ENCODE measurements at places on chromosomes 4 and X.

DNA sequence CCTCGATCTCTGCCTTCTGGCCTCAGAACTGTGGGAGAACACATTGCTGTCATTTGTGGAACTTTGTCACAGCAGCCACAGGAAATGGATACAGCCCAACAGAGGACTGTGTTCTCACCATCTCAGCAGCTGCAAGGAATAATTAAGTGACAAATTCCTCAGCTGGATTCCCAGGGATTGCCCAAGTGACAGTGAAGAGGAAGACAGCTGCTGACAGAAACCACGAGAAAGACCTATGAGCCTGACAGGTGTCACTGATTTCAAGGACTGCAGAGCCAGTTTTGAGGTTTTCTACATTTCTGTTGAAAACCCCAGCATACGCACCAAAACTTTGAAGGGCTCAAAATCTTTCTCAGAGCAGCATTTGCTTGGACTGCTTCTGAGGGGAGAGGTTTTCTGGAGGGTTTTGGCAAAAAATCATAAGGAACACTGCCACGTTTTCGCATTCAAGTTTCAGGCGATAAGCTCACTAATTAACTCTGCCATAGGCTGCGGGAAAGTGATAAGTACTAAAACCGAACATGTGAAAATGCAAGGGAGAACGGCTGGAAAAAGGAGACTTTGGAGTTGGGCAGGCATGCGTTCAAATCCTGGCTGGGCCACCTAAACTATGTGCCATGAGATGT, 88.8 kb downstream of the DRD5 start:
- no peak for DNase-seq

DNA sequence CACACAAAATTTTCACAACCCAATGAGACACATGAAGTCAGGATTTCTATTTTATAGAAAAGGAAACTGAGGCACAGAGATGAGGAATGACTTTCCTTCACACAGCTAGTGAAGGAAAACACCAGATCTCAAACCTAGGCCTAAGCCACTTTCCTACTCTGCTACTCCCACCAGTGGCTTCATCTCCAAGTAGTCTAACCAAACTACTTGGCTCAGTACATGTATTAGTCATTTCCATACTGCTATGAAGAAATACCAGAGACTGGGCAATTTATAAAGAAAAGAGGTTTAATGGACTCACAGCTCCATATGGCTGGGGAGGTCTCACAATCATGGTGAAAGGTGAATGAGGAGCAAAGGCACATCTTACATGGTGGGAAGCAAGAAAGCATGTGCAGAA, 196.6 kb downstream of the EVC2 start:
- DNase-seq = peak; percentile 34

DNA sequence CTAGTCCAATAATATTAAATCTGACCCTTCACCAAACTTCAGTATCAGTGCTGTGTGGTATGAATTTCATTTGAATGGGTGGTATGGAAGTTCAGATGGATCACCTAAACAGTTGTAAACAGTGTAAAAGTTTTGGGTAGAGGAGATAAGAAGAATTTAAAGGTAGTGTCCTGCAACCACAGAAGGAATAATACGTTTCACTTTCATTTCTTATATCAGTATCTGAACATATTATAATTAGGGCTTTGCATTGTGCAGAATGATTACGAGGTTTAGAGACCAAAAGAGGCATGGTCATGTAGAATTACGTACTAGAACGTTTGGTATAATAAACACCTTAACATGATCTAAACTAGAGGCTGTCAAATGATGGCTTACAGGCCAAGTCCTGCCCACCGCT, 116.1 kb downstream of the PDLIM5 start:
- no peak for DNase-seq

DNA sequence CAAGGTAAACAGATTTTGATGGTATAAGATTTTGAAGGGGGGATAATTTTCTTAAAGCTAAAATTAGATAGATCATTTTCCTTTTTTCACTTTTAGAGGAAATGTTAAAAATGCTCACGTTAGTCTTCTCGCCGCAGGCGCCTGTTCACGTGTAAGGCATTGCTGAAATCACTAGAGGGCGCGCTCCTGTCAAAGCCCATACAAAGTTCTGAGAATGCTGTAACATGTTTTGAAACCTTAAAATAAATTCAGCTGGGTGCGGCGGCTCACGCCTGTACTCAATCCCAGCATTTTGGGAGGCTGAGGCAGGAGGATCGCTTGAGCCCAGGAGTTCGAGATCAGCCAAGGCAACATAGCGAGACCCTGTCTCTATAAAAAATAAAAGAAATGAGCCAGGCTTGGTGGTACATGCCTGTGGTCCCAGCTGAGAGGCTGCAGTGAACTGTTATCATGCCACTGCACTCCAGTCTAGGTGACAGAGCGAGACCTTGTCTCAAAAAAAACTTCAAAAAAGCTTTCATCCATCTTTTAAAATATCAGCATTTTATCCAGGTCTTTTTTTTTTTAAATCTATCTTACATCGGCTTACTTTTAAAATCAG, 138.0 kb downstream of the RBMX2 start:
- peak; percentile 51 for DNase-seq

DNA sequence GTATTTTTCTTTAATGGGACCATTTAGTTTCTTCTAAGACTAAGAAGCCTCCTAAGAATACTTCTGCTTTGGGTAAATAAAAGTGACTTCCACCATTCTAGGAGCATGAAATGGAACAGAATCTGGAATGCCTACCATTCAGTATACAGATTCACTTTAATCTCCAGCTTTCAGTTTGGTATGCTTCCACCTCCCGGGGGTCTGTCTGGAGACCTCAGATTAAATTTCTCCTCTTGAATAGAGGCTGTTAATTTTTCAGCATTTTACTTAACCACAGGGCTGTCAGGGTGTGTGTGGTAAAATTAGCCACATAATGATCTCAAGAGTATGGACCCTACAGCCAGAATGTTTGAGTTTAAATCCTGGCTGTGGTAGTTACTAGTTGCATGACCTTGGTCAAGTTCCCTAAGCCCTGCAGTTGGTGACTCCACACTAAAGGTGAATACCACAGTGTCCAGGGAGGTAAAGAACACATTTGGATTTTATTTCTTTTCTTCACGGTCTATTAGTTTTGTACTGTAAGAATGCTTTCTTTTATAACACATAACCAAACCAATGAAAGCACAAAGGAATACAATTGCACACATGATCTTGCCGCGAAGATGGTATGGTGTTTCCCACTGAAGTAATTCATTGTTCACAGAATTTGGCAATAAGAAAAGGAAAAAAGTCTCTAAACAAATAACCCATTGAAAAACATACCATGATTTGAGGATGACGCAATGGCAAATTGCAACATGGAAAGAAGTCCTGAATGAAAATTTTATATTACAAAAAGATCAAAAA, 37.3 kb upstream of the TRIM2 start:
- peak; percentile 75 for DNase-seq

- DNase-seq = no peak
These were observed 5.0 kb downstream of the PITX2 start for GRCh38 chr4:110617646-110618580.

- DNase-seq = peak; percentile 63
These were observed 904.9 kb upstream of the EPHA5 start for GRCh38 chr4:66575008-66575696.

DNA sequence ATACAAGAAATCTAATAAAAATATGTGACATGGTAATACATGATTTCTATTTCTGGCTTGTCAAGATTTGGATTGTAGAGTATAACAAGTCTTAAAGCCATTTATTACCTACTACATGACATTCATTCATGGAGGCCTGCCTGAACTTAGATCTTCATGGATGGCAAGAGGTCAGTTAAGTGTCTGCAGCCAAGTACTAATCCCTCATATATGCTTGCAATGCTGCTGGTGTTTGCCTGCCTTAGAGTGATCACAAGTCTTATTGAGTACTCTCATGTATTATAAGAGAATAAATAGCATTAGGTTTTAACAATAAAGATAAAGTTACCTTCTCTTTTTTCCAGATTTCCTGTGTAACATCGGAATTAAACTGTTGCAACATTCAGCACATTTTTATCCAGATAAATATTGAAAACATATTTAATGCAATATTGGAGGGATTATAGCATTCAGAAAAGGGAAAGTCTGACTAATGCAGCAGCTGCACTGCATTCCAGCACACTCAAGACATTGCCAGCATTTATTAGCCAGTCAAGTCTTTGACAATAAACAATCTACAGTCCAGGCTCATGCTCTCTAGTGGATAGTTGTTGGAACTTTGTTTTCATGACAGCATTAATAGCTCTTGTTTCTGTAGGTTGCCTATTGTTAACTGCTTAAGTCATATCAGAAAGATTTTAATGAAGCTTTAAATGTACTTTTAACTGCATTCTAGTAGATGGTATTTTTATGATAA, 737.1 kb downstream of the FAT4 start:
- peak; percentile 89 for DNase-seq

DNA sequence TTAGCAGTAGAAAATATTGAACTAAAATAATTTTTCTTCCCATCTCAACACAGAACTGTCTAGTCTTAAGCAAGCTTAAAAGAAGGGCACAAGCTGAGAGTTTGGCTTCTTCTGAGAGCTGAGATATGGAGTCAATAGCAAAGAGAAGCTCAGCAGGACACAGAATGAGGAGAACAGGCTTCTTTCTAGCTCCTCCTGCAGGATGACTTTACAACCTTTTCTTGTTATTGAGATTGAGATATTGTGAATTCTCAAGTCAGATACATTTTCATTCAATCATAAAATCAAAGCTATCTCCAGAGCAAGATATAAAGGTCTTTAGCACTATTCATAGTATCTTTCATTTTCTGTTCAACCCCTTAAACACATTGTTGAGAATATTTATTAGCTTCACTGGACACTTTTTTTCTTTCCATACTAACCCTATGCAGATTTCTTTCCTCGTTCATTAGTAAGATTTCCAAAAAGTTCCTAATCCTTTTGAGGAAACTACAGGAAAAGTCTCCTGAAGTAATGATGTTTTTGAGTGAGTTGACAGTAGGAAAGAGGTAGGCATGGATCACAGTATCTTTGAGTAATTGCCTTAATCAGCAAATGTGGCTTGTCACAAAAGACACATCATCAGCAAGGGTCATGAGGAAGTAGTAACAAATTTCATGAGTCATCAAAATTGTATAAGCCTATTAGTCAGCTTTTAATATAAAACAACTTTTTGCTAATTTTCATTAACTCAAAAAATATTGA, 17.8 kb upstream of the CXCL3 start:
- DNase-seq = peak; percentile 54

GRCh38 chrX:74534569-74535038, 79.8 kb downstream of the RLIM start:
- DNase-seq = peak; percentile 54

GRCh38 chr4:188299161-188299560, 159.9 kb downstream of the TRIML1 start:
- DNase-seq = peak; percentile 24

GRCh38 chrX:103531002-103531401, 11.7 kb upstream of the RAB40A start:
- peak; percentile 85 for DNase-seq

- no peak for DNase-seq
These were observed 5.5 kb upstream of the PAK3 start for GRCh38 chrX:111090458-111090857.

DNA sequence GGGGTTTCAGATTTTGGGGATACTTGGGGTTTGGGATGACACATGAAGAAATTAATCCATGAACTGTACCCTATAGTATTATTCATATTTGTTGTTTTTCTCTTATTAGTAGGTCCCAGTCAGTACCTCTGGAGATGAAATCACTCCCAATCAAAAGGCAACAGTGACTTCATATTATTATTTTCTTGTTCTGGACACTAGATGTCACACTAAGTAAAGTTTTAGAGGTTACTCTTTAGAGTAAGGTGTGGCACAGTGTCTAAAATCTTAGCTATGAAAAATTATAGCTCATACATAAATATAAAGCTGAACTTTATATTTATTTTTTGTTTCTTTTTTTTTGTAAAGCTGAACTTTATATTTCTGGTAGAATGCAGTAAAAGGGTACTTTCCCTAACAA, 35.1 kb downstream of the FAM114A1 start:
- no peak for DNase-seq

GRCh38 chrX:15376956-15377355, 7.3 kb downstream of the VEGFD start:
- DNase-seq = peak; percentile 48

DNA sequence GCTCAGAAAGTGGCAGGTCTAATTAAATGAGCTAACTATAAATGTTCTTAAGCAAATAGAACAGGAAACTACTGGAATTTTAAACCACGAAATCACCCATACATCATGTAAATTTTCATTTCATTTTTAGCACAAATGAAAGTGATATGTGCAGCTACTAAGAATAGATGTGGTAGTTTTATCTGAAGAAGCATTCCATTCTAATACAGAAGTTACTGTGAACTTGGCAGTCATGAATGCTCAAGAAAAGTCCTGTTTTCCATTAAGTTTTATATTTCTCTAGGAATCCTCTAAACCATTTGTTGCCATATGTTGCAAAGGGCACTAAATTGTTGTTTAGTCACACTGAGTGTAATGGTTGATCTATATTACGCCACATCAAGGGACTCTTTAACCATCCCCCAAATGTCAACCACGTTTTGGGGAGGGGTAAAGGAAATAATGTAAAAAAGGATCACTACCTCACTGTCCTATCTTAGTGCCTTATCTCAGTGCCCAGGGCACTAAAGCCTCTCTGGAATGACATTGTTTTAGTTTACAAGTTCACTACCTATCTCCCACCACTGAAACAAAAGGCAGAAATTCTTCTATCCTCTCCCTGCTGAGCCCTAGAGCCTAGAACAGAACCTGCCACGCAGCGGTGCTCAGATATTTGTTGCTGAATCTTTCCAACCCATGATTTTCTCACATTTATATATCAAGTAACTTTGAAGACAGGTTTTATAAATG, 118.0 kb downstream of the SHISA3 start:
- DNase-seq = peak; percentile 43

DNA sequence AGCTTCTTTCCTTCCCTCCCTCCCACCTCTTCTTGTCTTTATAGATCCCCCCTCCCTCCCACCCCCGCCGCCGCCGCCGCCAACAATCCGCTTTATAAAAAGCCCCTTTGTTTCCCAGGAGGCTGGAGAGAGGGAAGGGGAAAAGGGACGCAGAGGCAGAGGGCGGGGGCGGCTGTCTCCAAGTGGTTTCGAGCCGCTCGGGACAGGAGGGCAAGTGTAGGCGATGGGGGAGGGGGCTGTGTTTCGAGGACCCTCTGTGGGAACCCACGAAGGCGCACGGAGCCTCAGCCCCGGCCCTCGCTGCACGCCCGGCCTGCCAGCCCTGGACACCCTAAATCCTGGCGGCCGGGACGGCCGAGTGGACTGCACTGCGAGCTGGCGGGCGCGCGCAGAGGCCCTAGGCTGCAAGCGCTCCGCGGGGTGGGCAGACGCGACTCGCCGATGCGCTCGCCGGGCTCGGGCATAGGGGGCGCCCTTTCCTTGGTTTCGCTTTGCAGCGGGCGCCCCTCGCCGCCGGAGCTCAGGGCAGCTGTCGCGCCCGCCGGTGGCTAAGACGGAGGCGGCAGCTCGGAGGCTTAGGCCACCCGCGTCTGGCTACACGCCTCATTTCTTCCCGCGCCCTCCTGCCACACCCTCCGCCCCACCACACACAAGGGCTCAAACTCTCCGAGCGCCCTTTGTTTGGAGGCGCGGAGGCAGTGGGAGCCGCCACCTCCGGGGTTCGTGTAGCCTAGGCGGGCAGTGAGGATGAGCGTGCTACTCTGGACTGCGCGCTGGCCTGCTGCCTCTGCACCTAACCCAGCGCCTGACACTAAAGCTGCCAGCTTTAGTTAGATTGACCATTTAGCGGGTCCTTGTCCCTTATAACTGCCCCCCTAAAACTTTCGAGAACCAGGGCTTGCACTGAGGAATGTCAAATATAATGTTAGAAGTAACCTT, 2.2 kb downstream of the MAMLD1 start:
- peak; percentile 54 for DNase-seq

GRCh38 chr4:8241895-8242696, 27.5 kb upstream of the HTRA3 start:
- DNase-seq = peak; percentile 88

All from fibroblast of skin of abdomen (primary cell).